HCT116 (cell line): ENCODE measurements at places on chromosomes 1 and 21.

DNA sequence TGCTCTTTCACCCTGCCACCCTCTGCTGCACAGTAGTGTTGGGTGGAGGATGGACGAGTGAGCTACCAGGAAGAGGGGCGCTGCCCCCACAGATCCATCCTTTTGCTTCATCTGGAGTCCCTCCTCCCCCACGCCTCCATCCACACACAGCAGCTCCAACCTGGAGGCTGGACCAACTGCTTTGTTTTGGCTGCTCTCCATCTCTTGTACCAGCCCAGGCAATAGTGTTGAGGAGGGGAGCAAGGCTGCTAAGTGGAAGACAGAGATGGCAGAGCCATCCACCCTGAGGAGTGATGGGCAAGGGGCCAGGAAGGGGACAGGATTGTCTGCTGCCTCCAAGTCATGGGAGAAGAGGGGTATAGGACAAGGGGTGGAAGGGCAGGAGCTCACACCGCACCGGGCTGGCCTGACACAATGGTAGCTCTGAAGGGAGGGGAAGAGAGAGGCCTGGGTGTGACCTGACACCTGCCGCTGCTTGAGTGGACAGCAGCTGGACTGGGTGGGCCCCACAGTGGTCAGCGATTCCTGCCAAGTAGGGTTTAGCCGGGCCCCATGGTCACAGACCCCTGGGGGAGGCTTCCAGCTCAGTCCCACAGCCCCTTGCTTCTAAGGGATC, 8.5 kb downstream of the CHRNB2 start:
- no peak for DNase-seq

GRCh38 chr1:156081180-156081916, 917 bp downstream of the MEX3A start:
- no peak for DNase-seq

DNA sequence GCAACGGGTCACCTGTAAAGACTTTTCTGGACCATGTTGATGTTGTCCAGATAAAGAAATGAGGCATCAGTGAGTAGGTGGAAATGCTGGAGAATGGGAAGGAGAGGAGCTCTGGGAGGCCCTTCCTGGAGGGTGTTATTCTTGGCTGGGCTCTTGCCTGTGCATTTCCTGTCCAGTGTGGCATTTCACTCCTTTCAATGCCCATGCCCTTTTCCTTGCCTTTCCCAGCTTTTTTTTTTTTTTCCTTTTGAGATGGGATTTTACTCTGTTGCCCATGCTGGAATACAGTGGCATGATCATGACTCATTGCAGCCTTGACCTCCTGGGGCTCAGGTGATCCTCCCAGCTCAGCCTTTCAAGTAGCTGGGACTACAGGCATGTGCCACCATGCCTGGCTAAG, 11.8 kb downstream of the NOS1AP start:
- DNase-seq: peak; percentile 35

- DNase-seq: no peak
Observed at GRCh38 chr1:72432645-72433267, 150.4 kb upstream of the NEGR1 start.

GRCh38 chr1:96236156-96236739, 485.3 kb upstream of the PTBP2 start:
- peak; percentile 43 for DNase-seq

DNA sequence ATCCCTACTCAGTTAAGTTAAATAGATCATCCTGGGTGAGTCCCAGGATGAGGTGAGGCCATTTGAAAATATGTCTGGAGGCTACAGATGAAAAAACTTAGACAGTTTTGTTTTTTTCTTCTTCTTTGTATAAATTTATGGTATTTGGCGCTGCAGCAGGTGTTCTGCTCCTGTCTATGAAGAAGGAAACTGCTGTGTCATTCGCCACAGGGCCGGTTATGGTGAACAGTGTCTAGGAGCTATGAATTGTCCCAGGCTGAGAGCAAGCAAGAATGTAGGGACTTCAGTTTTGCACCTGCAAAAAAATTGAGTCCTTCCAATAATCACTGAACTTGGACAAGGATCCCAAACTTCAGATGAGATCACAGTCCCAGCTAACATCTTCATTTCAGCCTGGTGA, 674.3 kb upstream of the RGS18 start:
- no peak for DNase-seq

GRCh38 chr1:43220905-43221778, 48.6 kb upstream of the TMEM125 start:
- DNase-seq: no peak

GRCh38 chr1:58722967-58723366, 23.1 kb upstream of the MYSM1 start:
- DNase-seq: no peak

DNA sequence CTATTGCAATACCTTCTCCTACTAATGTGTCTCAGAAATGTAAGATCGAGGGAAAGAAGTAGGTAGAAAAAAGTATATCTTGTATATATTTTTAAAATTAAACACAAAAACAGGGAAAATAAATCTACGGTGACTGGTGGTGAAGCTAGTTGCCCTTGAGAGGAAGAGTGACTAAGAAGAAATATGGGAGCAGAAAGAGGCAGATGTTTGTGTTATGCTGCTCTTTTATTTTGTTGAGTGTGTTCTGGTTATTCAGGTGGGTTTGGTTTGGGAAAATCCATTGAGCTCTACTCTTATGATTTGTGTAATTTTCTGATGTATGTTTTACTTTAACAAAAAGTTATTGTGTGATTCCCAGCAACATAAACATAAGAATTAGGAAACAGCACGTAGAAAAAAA, 444.9 kb upstream of the B3GALT2 start:
- no peak for DNase-seq

- DNase-seq: no peak
Observed at GRCh38 chr1:8545078-8545477, 227.2 kb downstream of the SLC45A1 start.

DNA sequence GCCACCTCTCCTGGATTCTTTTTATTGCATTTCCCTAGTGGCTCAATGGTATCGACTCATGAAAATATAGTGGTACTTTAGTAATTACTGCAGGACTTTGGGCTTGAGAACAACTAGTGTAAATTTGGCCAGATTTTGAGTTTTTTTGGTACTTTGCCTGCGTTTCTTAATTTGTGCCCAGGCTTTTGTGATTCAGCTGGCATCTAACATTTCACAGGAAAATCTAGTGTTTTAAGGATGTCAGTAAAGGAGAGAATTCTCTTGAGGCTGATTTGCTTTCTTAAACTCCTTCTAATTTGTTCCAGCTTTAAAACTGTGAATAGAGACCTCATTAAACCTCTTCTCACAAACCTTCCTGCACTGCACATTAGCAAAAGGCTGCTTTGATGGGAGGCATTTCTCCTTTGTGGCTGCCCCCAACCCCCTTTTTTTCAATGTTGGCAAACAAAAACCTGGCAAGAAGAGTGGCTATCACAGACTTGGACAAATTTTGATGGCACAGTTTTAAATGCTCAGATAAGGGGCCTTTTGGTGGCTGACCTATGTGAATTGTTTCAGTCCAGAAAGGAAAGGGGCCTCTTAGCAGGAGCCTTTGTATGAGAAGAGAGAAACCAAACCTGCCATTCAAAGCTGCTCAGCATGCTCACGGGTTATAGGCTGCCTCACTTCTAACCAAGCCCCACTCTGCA, 113.4 kb upstream of the RAVER2 start:
- no peak for DNase-seq

DNA sequence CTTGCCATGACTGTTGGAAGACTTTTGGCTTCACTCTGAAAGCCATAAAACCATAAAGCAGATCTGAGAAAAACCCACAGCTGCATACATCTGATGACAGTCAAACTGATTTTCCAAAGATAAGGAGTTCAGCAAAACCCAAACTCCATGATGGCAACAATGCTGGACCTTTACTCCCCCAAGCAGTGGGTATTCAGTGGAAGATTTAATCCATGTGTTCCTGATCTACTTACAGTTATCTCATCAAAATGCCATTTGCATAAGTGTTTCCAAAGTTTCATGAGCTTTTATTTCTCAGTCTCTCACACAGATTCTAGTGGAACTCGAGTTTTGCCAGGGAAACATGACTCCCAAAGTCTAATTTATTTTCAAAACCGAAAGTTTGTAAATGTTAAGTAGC, 184.9 kb downstream of the ZC3H11B start:
- no peak for DNase-seq

GRCh38 chr1:1021920-1022259, 2.0 kb downstream of the AGRN start:
- no peak for DNase-seq

DNA sequence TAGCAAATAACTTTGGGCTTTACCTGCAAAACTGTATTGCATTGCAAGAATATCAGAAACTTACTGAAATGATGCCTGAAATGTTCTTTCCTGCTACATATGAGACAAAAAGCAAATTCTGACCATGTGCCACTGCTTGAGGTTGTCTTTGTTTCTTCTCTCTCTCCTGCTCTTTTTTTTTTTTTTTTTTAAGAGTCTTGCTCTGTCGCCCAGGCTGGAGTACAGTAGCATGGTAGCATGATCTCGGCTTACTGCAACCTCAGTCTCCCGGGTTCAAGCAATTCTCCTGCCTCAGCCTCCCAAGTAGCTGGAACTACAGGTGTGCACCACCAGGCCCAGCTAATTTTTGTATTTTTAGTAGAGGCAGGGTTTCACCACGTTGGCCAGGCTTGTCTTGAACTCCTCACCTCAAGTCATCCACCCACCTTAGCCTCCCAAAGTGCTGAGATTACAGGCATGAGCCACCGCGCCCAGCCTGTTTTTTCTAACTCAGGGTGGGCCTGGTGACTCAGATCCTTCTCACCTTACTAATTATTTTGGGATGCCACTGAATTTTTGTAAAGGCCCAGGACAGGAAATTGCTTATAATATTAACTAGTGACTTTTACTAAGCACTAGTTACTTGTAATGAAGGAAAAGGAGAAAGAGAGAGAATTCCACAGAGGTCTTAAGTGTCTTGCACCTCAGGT, 35.9 kb downstream of the DNASE2B start:
- peak; percentile 48 for DNase-seq

DNA sequence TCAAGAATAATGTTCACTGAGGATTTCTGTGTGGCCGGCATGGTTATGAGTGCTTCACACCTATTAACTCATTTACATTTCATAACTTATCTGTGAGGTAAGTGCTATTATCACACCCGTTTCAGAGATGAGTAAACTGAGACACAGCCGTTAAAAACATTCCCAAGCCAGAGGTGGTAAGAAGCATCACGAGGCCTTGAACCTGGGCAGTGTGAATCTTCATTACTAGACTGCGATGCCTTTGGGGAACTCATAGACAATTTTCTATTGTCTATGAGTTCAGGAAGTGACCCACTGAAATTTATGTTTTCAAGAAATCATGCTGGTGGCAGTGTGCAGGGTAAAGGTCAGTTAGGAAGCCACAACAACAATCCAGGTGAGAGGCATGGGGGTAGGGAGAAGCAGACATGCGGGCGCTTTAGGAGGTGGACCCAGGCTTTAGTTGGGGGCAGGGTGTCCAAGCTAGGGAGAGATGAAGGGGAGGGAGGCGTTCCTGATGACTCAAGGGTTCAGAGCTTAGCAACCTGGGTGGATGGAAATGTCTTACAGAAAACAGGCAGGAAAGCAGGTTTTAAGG, 14.5 kb downstream of the GNG12 start:
- no peak for DNase-seq

- no peak for DNase-seq
Observed at GRCh38 chr1:200247518-200247917, 162.3 kb downstream of the ZNF281 start.

DNA sequence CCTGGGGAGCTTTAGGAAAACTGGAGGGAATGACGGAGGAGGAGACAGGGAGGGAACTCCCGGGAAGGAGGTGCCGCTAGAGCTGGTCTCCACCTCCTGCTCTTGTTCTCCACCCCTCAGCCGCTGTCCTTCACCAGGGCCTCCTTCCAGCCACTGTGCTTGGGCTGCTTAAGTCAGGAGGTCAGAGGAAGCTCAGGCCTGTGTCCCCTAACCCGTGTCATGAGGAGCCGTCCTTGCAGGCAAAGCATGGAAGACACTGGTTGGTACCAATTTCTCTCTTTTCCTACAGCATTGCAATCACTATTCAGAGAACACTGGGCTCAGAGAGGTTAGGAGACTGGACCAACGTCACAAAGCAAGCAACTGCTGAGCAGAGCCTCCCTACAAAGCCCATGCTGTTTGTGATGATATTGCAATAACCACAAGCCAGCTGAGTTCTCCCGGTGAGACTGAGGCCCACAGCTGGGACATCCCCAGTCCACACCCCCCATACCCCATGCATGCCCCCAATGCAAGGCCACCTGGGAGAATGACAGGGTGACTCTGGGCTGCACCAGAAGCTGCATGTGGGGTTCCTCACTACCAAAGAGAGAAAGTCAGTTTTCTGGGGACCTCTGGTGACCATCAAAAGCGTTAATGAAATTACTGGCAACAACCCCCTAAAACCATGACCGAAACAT, 427.5 kb downstream of the NPHP4 start:
- DNase-seq: no peak

DNA sequence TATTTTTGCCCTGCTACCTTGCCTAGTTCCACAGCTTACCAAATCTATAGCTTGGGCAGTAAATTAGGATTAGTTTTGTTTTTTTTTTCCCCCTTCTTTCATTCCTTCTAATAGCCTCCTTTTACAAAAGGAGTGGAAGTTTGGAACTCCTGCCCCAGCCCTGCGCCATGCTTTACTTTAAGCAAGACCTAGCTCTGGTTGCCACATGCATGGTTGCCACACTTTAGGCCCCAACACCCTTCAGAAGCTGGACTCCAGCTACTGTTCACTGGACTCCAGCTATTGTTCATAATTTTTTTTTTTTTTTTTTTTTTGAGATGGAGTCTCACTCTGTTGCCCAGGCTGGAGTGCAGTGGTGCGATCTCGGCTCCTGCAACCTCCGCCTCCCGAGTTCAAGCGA, 115.8 kb downstream of the NR5A2 start:
- no peak for DNase-seq

GRCh38 chr1:8813016-8813763, 4.2 kb downstream of the RERE start:
- no peak for DNase-seq

- DNase-seq: peak; percentile 99
Observed at GRCh38 chr1:59814180-59814900, 409 bp upstream of the HOOK1 start.

DNA sequence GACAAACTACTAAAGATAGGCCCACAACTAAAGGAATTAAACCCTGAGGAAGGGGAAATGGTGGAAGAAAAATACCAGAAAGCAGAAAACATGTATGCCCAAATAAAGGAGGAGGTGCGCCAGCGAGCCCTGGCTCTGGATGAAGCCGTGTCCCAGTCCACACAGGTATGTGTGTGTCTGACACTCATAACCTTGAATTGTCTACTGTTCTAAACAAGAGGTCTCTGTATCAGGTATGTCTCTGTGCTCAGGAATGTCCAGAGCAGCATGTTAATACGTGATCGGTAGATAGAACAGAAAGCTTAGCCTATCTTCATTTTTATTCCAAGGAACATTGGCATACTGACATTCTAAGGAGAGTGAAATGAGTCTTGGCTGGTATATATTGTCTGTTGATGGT, 55.8 kb upstream of the BMP8A start:
- DNase-seq: no peak

GRCh38 chr1:110262296-110262695, 52.2 kb downstream of the KCNC4 start:
- no peak for DNase-seq
